ENCODE measurements at places on chromosomes 4 and X. TPM values are rescaled to one million over a fixed set of nuclear protein-coding genes. Genes with fewer than 3 reads are reported as not detected.

Gene GPR50
- polyA plus RNA-seq, result not detected

Gene FAM9B
- polyA plus RNA-seq, result not detected

Gene SORCS2
- polyA plus RNA-seq, result 6.1 TPM

Gene FRMD7
- 2.5 TPM for polyA plus RNA-seq

Gene C4orf36
- not detected for polyA plus RNA-seq

Gene PABPC1L2B
- polyA plus RNA-seq, result not detected

Gene GPM6B
- polyA plus RNA-seq, result 6.3 TPM

Gene TRO
- polyA plus RNA-seq, result 17.0 TPM

Gene PLS3
- 97.4 TPM for polyA plus RNA-seq

Gene WDR17
- polyA plus RNA-seq, result 1.4 TPM

Gene CYTL1
- not detected for polyA plus RNA-seq

Gene AMTN
- polyA plus RNA-seq, result not detected

DNA sequence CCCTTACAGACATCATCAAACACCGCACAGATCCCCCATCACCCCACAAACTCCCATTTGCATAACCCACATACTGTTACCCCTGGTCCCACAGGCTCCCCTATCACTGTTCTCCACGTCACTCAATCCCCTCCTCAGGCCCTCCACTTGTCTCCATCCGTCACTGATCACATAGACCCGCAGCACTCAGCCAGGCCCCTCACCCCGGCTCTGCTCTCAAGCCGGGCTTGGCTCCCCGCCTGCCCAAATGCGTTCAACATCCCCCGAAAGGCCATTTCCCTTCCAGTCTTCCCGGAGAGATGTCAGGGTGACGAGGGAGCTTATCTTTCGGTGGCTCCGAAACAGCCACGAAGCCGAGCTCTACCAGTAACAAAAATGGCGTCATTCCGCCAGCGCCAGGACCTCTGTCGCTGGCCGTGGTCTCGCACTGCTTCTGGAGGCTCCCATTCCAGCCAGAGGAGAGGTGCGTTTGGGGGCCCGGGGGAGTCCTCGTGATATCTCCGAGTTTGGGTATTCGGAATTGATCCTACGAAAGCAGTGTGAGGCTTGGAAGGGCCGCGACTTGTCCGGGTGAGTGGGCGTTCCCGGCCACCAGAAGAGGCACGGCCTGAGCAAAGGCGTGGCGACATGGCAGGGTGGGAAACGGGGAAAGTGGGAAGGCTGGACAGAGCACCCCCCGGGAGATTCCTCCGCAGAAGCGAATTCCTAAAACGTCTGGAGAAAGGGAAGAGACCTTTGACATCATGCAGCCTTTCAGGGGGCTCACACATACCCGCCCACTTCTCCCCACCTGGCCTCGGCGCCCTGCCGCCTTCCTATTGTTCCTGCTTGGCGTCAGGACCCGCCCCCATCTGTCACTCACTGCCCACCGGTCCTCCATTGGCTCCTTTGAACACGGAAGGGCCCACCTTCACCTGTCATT lies at the start of gene ZNF630:
Gene ZNF630, minus strand, starts transcription at position 577 of the 922 bp plus-strand sequence. CDS start 4,754 bp downstream, outside the sequence.
- DNase-seq, result peak; percentile 86

DNA sequence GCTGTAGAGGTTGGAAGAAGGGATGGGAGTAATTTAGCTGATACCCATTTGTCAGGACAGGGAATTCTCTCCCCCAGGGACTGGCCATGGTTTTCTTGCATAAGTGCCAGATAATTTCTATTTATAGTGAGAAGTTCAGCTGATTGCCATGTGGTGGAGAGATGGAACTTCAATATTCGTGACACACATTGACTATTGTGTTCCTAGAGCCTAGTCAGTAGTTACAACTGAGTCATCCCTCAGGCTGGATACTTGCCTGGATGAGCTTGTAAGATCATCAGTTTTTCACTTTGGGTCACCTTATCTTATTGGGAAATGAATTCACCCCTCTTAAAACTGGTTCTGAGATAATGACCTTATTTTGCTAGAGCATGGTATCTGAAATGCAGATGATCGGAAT lies 32.2 kb downstream of the CFAP299 start:
- DNase-seq, result no peak

GRCh38 chrX:39384996-39385395 lies 583.7 kb downstream of the MID1IP1 start:
- DNase-seq, result no peak

DNA sequence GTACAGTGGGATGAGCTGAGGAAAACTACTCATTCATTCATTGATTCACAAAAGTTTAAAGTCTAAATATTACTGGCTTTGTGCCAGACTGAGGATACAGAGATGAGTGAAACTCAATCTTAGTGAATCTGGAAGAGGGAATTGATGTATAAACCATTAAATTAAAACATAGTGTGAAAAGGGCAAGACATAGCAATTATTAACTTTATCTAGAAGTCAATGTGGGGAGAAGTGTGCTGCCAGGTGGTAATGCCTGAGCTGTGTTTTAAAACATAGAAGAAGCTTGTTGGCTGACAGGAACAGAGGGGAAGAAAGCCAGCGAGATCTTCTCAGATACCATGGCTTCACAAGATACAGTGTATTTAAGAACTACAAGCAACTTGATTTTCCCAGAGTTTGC lies 153.4 kb downstream of the BMPR1B start:
- no peak for DNase-seq

GRCh38 chr4:3299122-3299975 lies 6.5 kb downstream of the RGS12 start:
- peak; percentile 55 for DNase-seq

DNA sequence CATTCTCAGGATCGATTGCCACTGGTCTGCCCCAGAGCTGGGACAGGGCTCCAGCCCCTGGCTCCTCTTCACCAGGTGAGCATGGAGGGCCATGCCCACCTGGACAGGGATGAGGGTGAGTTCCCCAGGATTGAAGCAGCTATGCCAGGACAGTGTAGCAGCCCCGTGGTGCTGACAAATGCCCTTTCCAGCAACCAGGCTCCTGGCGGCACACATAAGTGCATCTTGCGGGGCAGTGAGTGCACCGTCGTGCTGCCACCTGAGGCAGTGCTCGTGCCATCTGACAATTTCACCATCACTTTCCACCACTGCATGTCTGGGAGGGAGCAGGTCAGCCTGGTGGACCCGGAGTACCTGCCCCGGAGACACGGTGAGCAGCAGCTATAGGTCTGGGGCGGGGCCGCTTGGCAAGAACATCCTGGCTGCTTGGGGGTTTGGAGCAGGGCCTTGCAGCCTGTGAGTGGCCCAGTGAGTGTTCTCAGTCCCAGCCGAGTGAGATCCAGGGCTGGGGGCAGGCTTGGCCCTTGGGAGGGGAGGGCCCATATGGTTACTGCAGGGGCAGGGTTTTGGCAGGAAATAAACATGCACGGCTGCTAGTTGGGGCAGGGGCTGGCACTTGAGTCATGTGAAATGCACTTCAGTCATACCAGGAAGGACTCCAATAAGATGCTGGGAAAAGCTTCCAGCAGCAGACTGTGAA lies 6.1 kb downstream of the IL9R start:
- no peak for DNase-seq

- DNase-seq, result no peak
These were observed 705.9 kb downstream of the FSTL5 start for GRCh38 chr4:161457906-161458305.

GRCh38 chr4:116005037-116005805 lies 891.8 kb upstream of the NDST4 start:
- DNase-seq, result no peak

DNA sequence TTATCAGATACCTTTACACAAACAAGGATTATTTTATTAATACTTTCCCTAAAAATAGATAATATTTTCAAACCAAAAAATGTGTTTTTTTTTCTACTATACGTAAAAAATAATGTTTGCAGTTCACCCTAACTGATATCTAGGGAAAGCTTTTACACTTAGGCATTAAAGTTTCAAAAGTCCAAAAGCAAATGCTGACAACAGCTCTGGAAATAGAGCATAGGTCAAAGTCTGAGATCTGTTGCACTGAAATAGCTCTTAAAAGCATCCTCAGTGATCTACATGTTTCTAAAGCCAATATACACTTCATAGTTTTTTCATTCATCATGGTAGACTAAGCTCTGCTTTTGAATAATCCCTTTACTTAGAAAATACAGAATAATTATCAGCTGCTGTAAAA lies 222.8 kb downstream of the TRAM1L1 start:
- peak; percentile 6 for DNase-seq

GRCh38 chr4:164304861-164305260 lies 449.1 kb upstream of the SMIM31 start:
- DNase-seq, result no peak

DNA sequence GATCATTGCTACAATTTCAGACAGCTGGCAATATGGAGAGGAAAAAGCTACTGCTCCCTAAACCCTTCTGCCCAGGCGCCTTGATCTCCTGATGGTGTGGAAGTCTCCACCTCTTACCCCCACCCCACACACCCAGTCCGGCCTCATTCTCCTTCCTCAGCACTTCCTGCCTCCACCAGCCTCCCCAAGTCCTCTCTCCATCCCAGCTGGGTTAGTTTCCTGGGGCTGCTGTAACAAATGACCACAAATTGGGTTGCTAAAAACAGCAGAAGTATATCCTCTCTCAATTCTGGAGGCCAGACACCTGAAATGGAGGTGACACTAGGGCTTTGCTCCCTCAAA lies 1.1 kb upstream of the CCNQ start:
- DNase-seq, result no peak

GRCh38 chr4:77777135-77777807 lies 41.9 kb downstream of the CNOT6L start:
- no peak for DNase-seq

DNA sequence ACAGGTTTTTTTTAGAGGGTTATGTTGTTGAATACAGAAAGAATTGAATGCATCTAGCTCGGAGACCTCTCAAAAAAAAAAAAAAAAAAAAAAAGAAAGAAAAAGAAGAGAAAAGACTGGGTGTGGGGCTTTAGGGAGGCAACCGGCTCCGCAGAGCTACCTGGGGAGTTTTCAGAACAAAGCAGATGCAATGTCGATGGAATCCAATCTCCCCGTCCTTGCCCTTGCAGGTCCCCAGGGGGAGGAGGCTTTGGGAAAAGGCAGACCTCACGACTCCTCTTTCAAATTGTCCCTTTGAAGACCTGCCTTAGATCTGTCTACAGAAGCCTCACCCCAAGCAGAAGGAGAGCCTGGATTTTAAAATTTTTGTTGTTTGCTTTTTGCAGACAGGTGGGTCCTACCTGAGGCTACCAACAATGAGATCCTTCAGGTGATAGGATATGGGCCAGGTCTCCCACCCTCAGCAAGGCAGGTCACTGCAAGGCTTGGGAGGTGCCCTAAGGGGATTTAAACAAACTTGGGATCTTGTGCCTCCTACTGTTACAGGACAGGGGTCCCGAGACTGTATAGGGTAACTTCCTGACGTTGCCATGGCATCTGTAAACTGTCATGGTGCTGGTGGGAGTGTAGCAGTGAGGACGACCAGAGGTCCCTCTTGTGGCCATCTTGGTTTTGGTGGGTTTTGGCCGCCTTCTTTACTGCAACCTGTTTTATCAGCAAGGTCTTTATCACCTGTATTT lies 75.2 kb upstream of the PRKX start:
- DNase-seq, result no peak

DNA sequence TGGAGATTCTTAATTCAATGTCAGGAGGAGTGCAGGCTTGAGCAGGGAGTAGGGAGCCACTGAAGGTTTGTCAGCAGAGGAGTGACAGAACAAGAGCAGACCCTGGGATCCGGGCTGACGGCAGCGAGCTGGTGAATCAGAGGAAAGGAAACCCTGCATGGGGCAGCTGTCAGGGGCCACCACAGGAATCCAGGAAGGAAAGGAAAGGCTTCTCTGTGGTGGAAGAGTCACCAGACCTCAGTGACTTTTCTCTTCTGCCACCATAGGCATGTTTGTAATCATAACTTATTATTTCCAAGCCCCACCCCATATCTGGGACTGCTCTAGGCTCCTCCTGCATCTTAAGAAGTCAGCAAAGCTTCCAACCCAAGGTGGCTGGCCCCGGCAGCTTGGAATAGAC lies 150.9 kb downstream of the BCOR start:
- peak; percentile 13 for DNase-seq

GRCh38 chr4:1642196-1642951 lies 41.7 kb downstream of the FAM53A start:
- no peak for DNase-seq

DNA sequence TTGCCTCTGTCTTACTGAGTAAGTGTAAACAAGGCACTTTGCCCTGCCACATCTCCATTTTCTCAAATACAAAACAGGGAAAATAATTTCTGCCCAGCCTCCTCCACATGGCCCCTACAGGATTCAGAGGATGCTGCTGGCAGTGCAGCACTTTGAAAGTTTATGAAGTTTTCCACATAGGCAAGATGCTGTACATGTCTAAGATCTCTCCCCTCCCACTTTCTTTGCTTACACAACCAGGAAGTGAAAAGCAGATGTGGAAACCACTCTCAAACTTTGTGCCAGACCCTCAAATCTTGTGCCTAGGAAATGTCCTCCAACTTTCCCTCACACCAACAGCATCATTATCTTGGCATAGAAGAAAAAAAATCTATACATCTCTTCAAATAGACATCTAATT lies 257.0 kb upstream of the LDB2 start:
- DNase-seq, result no peak
